ENCODE measurements at places on chromosomes 2 and 18. TPM values are rescaled to one million over a fixed set of nuclear protein-coding genes. Genes with fewer than 3 reads are reported as not detected.

GRCh38 chr2:138239902-138240491 lies 261.6 kb upstream of the SPOPL start:
- no peak for DNase-seq

GRCh38 chr2:8119782-8120505 lies 561.9 kb upstream of the ID2 start:
- no peak for DNase-seq

- no peak for DNase-seq
Measured at GRCh38 chr18:38690626-38691025, 1125.0 kb upstream of the CELF4 start.

LIMS4 gene
- total RNA-seq: not detected

DNA sequence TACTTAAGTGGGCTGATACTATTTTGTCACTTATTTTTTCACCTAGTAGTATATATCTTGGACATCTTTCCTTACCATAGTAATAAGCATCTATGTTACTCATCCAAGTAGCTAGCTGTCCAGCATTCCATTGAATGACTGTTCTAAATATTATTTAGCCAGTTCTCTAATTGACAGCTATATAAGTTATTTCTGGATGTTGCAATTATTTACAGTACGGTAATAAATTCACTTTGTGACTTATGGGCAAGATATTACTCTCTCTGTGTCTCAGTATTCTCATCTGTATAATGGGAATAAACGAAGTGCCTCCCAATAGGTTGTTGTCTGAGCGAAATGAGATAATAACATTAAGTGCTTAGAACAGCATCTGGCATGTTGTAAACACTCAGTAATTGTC lies 46.6 kb upstream of the AGAP1 start:
- no peak for DNase-seq

ABCG5 gene
- not detected for total RNA-seq

- no peak for DNase-seq
Measured at GRCh38 chr18:31162419-31162793, 250 bp downstream of the DSC1 start.

SKOR2 gene
- not detected for total RNA-seq

LRP1B gene
- total RNA-seq: 4.0 TPM

- DNase-seq: no peak
Measured at GRCh38 chr18:58886864-58887612, 22.4 kb downstream of the ZNF532 start.

- no peak for DNase-seq
Measured at GRCh38 chr2:225429717-225430116, 30.2 kb downstream of the NYAP2 start.

GRCh38 chr2:228321015-228321414 lies 139.5 kb upstream of the SPHKAP start:
- no peak for DNase-seq

DNA sequence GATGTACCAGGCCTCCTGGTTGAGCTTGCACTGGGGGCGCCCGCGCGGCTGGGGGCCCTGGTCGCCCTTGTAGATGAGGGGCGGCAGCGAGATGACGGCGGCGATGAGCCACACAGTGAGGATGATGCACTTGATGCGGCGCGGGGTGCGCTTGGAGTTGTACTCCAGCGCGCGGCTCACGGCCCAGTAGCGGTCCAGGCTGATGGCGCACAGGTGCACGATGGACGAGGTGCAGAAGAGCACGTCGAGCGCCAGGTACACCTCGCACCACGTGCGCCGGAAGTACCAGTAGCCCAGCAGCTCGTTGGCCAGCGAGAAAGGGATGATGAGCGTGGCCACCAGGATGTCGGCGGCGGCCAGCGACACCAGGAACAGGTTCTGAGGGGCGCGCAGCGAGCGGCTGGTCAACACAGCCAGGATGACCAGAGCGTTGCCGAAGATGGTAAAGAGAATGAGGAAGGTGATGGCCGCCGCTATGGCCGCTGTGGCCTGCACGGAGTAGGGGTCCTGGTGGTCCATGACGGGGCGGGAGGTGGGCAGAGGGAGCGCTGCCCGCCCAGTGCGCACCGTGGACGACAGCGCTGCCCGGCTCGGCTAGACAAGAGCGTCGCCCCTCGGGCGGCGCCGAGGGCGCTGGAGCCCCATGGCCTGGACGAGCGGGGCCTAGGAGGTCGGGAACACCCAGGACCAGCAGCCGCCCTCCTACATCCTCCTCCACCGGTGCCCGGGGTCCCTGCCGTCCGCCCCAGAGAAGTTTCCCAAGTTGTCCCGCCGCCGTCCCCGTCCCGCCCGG lies 544 bp downstream of the ADRA2B start:
- DNase-seq: no peak

DNA sequence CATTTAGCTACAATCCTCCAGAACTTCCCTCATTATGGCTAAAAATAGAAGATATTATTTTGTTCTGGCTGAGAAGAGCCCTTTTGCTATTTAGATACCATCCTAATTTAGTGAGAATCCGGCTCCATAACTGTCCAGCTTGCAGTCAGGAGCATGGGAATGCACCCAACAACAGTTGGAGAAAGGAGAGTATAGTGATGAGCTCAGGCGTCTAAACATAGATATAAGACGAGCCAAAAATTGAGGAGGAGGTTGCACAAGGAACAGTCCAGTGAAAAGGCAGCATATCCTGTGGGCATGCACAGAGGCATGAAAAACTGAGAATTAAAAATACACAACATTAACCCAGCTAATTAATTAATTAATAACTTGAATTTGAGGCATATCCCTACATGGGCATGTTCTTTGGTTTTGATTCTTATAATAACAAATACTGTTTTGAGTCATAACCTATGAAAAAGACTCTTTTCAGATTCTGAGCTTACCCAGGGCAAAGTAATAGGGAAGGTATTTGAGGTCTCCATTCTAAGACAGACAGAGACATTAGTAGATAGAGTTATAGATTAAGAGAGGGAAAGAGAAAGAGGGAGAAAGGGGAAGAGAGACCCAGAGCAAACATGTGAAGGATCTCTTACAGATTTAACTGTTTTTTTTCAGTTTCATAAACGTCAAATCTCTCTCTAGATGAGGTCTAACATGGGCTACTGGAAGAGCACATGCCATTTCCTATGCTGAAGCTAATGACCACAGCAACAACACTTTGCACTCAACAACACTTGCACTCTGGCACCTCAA lies 311.2 kb downstream of the OSR1 start:
- no peak for DNase-seq

DNA sequence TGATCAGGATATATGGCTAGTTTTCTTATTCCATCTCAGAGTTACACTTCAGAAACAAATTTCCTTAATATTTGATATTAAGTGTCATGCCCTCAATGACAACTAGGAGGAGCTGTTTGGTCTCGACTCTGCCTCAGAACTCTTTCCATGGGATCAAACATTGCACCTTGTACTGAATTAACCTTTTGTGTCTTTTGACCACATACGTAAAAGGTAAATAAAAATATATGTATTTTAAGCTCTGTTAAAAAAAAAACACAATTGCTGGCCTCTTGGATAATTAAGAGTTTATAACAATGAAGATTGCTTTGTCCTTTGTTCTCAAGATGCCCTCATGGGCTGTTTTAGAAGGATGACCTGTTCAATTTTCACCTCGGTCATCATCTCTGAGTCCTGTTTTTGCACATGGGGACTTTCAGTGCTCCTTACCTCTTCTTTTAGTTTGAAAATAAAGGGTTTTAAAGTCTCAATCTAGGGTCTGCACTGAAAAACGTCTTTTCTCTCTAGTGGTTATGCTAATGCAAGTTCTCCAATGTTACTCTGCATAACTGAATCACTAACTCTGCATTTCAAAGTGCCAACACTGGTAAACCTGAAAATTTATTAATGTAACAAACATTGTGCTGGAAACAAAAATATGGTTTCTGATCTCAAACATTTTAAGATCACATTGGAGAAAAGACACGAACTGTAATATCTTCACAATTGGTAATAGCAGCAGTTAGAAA lies 18.8 kb upstream of the FN1 start:
- DNase-seq: no peak

- no peak for DNase-seq
Measured at GRCh38 chr2:111072220-111072871, 48.4 kb upstream of the BCL2L11 start.

- peak; percentile 93 for DNase-seq
Measured at GRCh38 chr2:133817680-133818566, 249.7 kb upstream of the NCKAP5 start.

DNA sequence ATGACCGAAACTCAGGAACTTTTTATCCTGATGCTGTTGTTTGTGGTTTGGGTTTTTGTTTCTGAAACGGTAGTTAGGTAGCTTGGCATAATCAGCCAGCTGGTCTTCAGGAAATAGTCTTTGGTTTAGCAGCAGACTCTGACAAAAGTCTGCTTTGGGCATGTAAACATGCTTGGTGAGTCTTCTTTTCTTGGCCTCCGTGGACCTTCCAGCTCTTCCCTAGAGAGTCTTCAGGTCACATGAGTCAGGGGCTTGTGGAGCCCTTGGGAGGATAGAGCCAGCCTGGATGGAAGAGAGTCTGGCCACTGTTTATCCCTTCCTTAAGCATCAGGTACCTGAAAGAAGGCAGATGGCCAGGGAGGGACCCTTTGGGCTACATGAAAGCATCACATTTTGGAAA lies 154.5 kb downstream of the MGAT5 start:
- DNase-seq: no peak

LRRC30 gene
- total RNA-seq: not detected

DNA sequence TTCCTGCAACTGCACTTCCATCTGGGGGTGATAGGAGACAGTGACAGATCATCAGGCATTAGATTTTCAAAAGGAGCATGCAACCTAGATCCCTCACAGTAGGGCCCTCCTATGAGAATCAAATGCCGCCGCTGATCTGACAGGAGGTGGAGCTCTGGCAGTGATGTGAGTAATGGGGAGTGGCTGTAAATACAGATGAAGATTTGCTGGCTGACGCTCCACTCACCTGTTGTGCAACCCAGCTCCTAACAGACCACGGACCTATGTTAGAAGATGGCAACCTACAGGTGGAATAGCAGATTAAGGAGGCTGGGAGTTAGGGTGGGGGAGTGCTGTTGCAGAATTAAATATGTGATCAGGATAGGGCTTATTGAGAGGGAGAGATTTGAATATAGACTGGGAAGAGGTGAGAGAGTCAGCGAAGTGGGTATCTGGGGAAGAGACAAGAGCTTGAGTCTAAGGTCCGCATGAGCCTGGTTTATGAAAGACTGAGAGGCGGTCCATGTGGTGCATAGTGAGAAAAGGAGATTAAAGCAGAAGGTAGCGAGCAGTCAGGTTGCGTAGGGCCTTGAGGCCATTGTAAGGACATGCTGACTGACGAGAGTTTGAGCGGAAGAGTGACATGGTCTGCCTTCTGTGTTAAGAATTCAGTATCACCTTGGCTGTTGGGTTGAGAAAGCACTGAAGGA lies 31.3 kb upstream of the TOGARAM2 start:
- DNase-seq: no peak

DNA sequence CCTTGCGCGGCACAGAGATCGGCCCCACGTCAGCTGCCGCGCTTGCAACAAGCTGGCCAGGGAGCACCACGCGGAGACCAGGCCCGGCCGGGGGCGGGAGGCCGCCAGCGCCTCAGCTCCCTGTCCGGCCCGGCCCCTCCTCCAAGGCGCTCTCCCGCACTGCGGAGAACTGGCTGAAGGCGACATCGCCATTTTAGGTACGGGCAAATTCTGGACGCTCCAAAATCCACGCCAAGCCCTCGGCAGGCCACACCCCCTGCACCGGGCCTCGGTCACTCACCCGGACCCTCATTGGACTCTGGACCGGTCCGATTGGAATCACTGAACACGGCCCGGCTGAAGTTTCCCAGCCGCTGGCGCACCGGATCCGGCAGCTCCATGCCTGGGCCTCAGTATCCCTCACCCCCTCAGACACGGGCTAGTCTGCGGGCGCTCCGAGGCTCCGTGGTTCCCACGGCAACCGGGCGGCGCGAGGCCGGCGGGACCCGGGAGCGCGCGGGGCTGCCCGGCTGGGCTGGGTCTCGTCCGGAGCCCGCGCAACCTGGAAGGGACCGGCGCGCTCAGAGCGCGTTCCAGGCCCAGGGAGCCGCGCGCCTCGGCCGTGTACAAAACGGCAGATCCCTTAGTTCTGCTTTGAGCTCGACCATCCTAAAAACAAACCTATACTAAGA lies at the start of gene TMEM17:
TSS of gene TMEM17 (minus strand) at position 446 of the 671 bp plus-strand sequence. CDS start at position 380, 66 bp downstream.
- peak; percentile 85 for DNase-seq

RAD51AP2 gene
- not detected for total RNA-seq

ZNF396 gene
- total RNA-seq: 1.2 TPM

DNA sequence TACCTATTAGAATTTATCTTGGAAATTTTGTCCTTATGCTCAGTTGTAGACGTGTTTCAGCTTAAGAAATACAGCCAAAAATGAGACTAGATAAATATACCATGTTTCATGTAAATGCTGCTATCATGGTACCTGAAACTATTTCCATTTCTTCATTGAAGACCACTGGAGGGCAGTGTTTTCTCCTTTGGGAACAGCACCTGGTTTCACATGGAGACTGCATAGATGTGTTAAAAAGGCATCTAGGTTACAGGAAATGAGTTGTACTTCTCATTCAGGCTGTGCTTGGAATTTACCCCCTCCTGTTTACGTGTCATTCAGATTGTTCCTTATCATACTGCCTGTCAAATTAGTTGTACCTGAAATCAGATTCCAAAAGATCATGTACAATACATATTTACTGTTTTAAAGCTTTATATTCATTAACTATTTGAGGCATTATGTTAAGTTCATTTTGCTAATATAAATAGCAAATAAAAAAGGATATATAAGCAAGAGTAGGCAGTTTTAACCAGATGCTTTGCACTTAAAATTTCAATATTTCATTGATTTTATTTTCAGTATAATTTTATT lies 57.3 kb upstream of the PSMD14 start:
- DNase-seq: peak; percentile 50

- no peak for DNase-seq
Measured at GRCh38 chr2:49914281-49914680, 760.0 kb upstream of the FSHR start.

GRCh38 chr2:201707753-201708152 lies 9.3 kb upstream of the MPP4 start:
- peak; percentile 47 for DNase-seq

DNA sequence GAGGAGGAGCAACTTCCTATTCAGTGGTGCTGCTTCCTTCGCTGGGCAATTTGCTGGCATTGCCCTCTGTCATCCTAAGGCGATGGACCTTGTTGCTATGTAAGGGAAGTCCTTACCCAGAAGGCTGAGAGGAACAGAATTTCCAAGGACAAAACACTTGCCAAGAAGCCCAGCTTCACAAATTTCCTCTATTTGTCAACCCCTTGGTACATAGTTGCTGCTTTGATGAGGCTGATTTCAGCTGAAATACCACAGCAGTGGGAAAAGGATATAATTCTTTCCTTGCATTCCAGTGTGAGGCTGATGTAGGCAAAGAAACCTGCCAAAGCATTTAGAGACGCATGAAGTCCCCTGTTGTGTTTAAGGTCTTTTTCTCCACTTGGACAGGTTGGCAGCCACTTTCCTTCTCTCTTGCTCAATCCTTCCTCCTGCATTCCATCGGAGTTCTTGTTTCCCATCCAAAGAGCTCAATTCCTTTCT lies 16.4 kb upstream of the ST3GAL5 start:
- no peak for DNase-seq

GRCh38 chr2:102284611-102285010 lies 26.8 kb upstream of the IL1RL1 start:
- no peak for DNase-seq

GRCh38 chr2:106098081-106098480 lies 96.0 kb downstream of the UXS1 start:
- DNase-seq: no peak

- no peak for DNase-seq
Measured at GRCh38 chr2:205495819-205496218, 186.5 kb upstream of the NRP2 start.

GRCh38 chr2:102145107-102145506 lies 2.6 kb downstream of the IL1R1 start:
- DNase-seq: no peak

GRCh38 chr2:126975671-126976655 lies 77.3 kb downstream of the TEX51 start:
- DNase-seq: no peak

Measured in NCI-H460 (cell line).